ENCODE measurements at places on chromosomes 5 and 9. TPM values are rescaled to one million over a fixed set of nuclear protein-coding genes. Genes with fewer than 3 reads are reported as not detected.

The CRB2 gene
- total RNA-seq = under 0.01 TPM

The PCDHA10 gene
- total RNA-seq = under 0.01 TPM

The SHOC1 gene
- under 0.01 TPM for total RNA-seq

The RASGRF2 gene
- 3.9 TPM for total RNA-seq

The TAF11L5 gene
- not detected for total RNA-seq

The DRD1 gene
- under 0.01 TPM for total RNA-seq

The ISL1 gene
- total RNA-seq = not detected

GRCh38 chr9:89884356-89885083, 279.7 kb downstream of the GADD45G start:
- no peak for DNase-seq

- DNase-seq = no peak
These were observed 366.4 kb upstream of the RIOK2 start for GRCh38 chr5:97549496-97549895.

GRCh38 chr9:118992813-118993794, 376.1 kb downstream of the BRINP1 start:
- peak; percentile 54 for DNase-seq

GRCh38 chr5:115263078-115263380, 352 bp upstream of the PGGT1B start:
- DNase-seq = no peak

Measured in fibroblast of villous mesenchyme (primary cell).